ENCODE measurements at places on chromosomes 13 and 19. TPM values are rescaled to one million over a fixed set of nuclear protein-coding genes. Genes with fewer than 3 reads are reported as not detected.

The DIAPH3 gene
- total RNA-seq = not detected

The SIGLEC9 gene
- total RNA-seq = 3.4 TPM

The ATP4B gene
- not detected for total RNA-seq

The ZNF429 gene
- 31.9 TPM for total RNA-seq

The OR7G1 gene
- not detected for total RNA-seq

The PRRG2 gene
- total RNA-seq = 1.0 TPM

The KEAP1 gene
- 49.2 TPM for total RNA-seq

The FREM2 gene
- not detected for total RNA-seq

The ZNF442 gene
- 3.8 TPM for total RNA-seq

The LPAR6 gene
- total RNA-seq = 91.1 TPM

The ABHD13 gene
- total RNA-seq = 23.2 TPM

The ZNF296 gene
- 1.7 TPM for total RNA-seq

The PRTN3 gene
- not detected for total RNA-seq

The ZNF627 gene
- total RNA-seq = 11.5 TPM

The FKBP8 gene
- 249 TPM for total RNA-seq

The ZNF729 gene
- not detected for total RNA-seq

The VWA8 gene
- 20.2 TPM for total RNA-seq

The PCDH17 gene
- total RNA-seq = not detected

The C19orf67 gene
- total RNA-seq = 0.55 TPM

The GDF15 gene
- total RNA-seq = 1.2 TPM

The SIGLEC6 gene
- not detected for total RNA-seq

The POSTN gene
- total RNA-seq = not detected

The ZNF350 gene
- total RNA-seq = 38.9 TPM

The OR7D2 gene
- total RNA-seq = not detected

The IL17D gene
- not detected for total RNA-seq

The ZNF177 gene
- total RNA-seq = 3.6 TPM

The CYP4F2 gene
- not detected for total RNA-seq

The PSPN gene
- total RNA-seq = 4.6 TPM

The TEX26 gene
- not detected for total RNA-seq

Data from CD4-positive, alpha-beta memory T cell (primary cell).